IPS DF 6.9 (cell line): ENCODE measurements at places on chromosomes 4 and X.

GRCh38 chr4:73470728-73471127 is 10.8 kb upstream of the AFM start:
- no peak for DNase-seq

GRCh38 chrX:57134702-57135101 is 2.5 kb downstream of the SPIN2A start:
- DNase-seq: no peak

DNA sequence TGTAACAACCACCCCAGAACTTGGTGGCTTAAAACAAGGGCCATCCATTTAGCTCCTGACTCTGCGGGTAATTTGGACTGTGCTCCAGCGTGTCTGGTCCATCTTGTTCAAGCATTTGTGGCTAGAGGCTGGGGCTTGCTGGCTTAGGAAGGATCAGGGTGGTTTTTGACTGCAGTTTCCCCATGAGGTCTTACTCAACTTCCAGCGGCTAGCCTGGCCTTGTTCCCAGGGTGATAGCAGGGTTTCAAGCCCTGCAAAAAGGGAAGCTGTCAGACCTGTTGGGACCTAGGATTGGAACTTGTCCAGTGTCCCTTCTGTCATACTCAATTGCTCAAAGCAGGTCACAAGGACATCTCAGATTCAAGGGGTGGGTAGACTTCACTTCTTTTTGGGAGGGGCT is 205.9 kb downstream of the STIM2 start:
- DNase-seq: no peak

DNA sequence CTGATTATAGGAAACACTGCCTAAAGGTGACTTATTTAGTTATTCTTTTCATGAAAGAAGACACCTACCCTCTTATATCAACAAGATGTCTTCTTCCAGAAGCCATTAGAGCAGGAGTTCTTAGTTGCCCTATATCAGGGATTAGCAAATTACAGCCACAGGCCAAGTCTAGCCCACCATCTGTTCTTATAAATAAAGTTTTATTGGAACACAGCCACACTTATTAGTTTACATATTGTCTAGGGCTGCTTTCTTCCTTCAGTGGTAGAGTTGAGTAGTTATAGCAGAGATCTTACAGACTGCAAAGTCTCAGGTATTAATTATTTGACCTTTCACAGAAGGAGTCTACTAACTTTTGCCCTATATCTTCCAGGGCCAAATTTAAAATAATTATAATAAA is 157.2 kb upstream of the NOCT start:
- DNase-seq: no peak

DNA sequence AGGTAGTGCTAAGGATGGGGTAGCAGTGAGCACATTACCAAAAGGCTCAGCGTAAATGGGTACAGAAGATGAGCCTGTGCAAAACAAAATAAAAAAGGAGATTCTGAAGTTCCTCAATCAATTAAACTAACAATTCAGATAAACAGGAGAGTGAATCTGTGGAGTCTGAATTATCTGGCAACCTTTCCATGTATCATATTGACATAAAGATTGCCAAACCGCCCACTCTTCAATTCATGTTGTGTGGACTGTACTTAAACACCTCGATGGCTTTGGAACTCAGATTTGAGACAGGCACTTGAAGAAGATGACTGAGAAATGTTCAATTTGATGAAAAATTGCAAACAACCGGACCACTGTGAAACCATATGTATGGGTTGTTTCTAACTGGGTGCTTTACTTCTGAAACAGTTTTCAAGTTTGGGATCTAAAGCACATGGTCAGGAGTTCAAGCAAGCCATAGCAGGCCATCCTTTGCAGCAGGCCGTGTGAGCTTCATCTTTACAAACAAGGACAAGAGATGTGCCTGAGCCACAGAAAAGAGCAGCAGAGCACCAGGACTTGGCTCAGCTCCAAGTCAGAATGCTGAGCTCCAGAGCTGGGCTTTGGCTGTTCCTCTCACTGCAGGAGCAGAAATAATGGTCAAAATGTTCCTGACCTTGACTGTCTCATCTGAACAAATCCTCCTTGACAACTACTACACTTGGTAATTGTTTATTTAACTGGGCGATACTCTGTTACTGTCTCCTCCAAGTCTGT is 108.1 kb downstream of the MGST2 start:
- DNase-seq: no peak

DNA sequence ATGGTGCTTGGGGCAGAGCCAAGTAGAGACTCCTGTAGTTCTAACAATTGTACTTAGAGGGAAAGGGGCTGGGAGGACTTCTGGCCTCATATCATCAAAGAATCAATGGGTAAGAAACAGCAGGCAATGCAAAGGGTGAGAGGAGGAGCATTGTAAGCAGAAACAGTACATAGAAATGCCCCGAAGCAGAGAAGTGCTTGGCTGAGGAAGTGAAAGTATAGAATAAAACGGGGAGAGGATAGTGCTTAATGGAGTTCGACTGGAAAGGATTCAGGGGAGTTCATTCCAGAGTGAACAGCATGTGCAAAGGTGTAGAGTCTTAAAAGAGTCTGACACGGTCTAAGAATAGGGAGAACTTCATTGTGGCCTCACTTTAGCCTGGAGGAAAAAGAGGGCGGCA is 103.0 kb downstream of the SYNPO2 start:
- DNase-seq: no peak

DNA sequence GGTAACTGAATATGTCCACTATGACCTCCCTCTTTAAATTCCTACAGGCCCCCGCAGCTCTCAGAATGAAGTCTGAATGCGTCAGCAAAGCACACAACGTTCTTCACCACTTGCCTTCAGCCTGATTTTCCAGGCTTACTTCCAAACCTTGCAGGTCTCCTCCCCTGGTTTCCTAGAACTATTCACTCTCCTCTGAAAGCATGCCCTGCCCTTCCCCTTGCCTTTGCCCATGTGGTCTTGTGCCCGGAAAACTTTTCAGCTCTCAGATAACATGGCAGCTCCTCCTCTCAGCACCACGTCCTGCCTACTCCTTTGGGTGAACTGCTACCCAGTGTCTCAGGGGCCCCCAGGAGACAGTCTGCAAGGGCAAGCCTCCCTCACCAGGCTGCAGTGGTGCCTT is 268.5 kb upstream of the LDB2 start:
- no peak for DNase-seq

DNA sequence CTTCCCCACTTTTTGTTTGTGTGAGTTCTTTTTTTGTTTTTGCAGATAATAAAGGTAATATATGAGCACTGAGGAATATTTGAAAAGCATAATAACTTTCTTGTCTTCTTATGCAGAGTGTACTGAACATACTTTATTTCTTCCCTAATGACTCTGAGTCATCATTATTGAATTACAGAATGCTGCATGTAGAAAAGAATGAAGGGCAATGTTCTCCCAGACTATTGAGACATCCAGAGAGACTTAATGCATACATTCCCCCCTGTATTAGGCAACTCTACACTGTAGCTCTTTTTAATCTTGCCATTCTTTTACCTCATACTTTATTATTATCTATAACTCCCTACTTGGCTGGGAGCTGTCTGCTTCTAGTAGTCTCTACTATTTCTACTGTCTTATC is 240.5 kb upstream of the ANKRD50 start:
- DNase-seq: no peak

GRCh38 chr4:53511014-53511413 is 80.3 kb downstream of the LNX1 start:
- no peak for DNase-seq

DNA sequence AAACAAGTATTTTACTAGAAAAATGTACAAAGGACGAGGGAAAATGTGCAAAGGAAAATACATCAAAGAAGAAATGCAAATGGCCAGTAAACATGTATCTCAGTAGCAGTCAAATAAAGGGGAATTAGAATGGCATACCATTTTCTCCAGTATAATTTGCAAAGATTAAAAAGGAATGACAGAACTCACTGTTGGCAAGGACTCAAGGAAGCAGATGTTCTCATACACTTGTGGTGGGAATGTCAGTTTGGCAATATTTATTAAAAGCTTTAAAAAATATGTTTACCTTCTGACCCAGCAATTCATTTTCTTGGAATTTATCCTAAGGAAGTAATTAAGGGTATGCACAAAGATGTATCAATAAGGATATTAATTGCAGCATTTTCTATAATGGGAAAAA is 7.6 kb downstream of the CLCN5 start:
- DNase-seq: no peak

DNA sequence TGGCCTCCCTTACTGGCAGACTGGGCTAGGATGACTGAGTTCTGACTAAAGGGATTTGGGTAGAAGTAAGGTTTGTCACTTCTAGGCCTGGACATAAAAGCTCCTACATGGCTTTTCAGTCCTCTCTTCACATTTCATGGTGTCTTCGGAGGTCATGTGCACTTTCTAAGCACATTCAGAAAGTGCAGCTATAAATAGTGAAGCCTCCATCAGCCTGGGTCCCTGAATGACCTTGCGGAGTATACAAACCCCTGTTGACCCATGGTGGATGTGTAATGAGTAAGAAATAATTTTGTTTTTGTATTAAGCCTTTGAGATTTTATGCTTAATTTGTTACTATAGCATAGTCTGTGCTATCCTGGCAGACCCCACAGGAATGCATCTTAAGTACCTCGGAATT is 154.0 kb downstream of the STOX2 start:
- no peak for DNase-seq

GRCh38 chr4:129094347-129094746 is 1.0 kb upstream of the SCLT1 start:
- no peak for DNase-seq

GRCh38 chr4:6907658-6908191 is 1.9 kb upstream of the TBC1D14 start:
- no peak for DNase-seq

- DNase-seq: no peak
These were observed 2315.7 kb upstream of the TENM3 start for GRCh38 chr4:179927473-179927872.

DNA sequence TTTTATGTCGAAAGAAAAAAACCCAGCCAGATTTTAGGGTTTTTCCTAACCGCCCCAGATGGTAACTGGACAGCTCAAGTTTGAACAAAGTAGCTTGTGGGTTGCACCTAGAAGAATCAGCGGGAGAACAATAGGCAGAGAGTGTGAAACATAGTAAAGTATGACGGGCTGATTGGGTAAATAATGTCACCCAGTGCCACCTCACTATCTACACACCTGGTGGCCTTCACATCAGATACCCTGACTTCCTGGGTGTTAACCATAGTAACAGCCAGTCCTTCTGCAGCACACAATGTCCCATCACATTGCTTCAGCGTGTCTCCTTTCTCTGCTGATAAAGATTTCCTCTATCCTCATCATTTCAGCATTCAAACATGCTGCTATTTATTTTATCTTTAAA is 159.1 kb upstream of the HS3ST1 start:
- DNase-seq: no peak
